ENCODE measurements at places on chromosomes 7 and 10.

DNA sequence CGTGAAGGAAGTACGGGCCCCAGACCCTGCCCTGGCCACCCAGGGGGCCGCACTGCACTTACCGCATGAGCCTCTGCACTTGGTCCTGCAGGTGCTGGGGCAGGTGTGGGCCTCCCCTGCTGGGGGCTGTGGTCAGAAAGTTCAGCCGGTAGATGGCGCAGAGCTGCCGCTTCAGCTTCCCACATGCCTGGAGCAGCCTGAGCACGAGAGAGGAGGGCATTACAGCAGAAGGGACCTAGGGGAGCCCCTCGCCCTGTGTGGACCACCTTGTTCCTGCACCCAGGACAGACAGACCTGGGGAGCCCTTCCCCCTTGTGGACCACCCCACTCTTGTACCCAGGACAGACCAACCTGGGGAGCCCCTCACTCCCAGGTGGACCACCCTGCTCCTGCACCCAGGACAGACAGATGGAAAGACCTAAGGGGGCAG, 8.7 kb upstream of the PYROXD2 start:
- no peak for DNase-seq

GRCh38 chr10:89263091-89263490, 11.5 kb upstream of the LIPA start:
- no peak for DNase-seq

- no peak for DNase-seq
These were observed 255.5 kb upstream of the SMIM30 start for GRCh38 chr7:113373863-113374262.

DNA sequence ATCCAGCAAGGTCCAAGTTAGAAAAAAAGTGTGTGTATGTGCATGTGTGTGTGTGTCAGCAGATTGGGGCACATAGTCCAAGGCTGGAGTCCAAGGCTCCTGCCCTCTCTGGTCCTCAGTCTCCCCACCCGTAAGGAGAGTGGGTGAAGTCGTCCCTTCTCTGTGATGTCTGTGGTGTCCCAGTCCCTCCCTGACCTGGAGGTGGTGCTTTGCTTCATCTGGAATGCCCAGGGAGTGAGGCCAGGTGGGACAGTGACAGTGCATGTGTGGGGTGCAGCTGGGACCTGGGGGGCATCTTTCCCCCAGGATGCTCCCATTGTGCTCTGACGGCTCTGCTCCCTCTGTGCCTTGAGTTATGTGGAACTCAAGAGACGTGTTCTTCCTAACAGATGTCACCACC, 18.0 kb downstream of the AQP1 start:
- peak; percentile 12 for DNase-seq

GRCh38 chr10:88459530-88459929, 123.6 kb downstream of the RNLS start:
- no peak for DNase-seq

DNA sequence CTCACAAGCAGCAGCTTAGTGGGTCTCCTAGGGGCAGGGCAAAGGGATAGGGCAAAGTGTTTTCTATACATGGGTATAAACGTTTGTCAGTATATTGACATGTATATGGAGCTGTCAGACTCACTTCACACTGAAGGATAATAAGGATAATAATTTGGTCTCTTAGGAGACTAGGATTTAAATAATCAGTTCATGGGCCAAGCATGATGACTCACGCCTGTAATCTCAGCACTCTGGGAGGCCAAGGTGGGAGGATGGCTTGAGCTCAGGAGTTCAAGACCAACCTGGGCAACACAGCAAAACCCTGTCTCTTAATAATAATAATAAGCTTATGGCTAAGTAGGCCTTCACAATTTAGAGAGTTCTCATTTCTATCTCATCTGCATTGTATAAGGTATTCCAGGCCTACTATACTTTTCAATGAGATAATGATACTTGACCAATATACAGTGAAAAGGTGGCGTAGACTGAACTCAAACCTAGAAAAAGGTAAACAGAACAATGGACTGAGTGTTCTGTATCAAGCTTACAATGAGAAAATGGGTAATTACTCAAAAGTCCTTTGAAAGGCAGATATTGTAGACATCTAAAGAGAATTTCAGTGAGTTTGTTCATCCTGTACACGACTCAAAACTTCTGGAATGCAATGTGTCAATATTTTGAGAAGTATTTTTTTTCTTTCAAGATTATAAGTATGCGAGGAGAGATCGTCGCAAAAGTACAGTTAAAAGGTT, 7.0 kb downstream of the GSAP start:
- no peak for DNase-seq

- DNase-seq = peak; percentile 18
These were observed 552 bp downstream of the IL15RA start for GRCh38 chr10:5976512-5977470.

GRCh38 chr7:150432915-150433892, 17.2 kb upstream of the GIMAP8 start:
- no peak for DNase-seq

GRCh38 chr7:7148798-7149481, 33.4 kb upstream of the C1GALT1 start:
- DNase-seq = no peak

- DNase-seq = no peak
These were observed 84.7 kb downstream of the ARL5B start for GRCh38 chr10:18743926-18744325.

DNA sequence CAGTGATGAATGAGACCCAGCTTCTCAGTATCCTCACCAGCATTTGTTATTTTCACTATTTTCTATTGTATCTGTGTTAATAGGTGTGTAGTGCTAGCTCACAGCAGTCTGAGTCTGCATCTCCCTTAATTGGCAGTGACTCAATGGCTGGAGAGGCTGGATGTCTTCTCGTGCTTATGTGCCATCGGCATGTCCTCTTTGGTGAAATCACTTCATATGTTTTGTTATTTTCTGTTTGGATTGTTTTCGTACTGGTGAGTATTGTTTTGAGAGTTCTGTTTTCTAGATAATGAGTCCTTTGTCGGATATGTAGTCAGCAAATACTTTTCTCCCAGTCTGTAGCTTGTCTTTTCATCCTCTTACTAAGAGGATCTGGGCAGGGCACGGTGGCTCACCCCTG, 66.1 kb downstream of the AMZ1 start:
- no peak for DNase-seq

GRCh38 chr7:108051454-108051853, 48.5 kb upstream of the LAMB1 start:
- DNase-seq = no peak

GRCh38 chr7:40299097-40299496, 164.3 kb downstream of the SUGCT start:
- DNase-seq = no peak

DNA sequence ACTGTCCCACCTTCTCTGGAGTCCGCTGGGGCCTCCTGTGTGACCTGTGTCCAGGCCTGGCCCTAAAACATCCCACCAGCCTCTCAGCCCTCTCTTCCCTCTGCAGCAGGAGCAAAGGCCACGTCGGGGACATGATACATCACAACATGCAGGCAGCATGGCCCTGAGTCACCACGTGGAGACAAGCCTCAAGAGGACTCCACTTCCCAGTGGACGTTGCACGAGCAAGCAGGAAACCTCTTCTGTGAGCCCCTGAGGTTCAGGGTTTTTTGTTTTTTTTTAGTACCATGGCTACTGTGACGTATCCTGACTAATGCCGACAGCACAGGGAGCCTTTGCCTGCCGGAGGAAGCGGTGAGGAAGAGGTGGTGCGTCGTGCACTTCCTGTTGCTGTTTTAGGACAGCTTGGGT, 165.9 kb downstream of the DNAJB6 start:
- DNase-seq = no peak

DNA sequence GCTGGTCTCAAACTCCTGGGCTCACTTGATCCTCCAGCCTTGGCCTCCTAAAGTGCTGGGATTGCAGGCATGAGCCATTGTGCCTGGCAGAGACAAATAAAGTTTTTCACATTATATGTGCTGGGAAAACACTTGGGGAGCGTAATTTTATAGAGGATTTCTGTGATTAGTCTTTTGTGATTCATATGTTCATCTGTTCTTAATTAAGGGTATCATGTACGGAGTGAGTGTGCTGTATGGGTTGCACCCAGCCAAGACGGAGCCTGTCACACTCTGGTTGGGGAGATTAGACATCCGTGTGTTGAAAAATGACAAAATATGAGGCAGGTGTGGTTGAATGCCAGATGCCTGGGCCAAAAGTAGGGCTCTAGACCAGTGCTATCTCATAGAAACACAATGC, 10.3 kb downstream of the ADRB1 start:
- no peak for DNase-seq

- no peak for DNase-seq
These were observed 382.8 kb downstream of the SDK1 start for GRCh38 chr7:3683546-3684539.

DNA sequence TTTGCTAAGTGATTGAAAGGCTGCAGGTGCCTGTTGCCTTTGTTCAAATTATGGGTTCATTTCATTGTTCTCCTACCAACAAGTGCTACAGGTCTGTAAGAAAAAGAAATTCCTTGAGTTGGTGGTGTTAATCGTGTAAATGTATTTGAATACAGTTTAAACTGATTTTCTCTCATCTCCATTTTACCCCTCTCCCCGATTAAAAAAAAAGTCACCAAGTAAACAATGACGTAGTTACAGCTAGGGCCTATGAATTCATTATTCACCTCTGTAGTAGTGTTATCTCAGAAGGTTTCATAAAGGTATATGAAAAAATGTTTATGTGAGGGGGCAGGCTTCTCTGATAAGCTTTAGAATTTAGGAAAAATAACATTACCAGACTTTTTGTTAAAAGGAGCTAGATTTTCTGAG, 1.1 kb downstream of the REEP3 start:
- no peak for DNase-seq

DNA sequence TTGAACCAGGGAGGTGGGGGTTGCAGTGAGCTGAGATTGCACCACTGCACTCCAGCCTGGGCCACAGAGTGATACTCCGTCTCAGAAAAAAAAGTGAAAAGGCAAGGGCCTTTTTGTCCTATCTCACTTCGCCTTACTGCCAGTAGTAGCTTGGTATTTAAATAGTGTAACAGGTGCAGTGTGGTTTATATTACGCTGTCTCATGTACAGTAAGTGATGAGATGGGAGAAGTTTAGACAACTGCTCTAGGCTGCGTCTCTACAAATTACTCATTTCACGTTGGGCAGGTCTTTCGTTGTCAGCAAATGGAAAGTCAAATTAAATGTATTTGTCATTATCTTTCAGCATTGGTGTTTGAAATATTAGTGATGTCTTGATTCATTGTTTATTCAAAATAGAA, 15.5 kb upstream of the PFKFB3 start:
- no peak for DNase-seq

- no peak for DNase-seq
These were observed 57.4 kb downstream of the HIBADH start for GRCh38 chr7:27605283-27605682.

GRCh38 chr10:27258838-27259812, 18.5 kb upstream of the ACBD5 start:
- no peak for DNase-seq

- no peak for DNase-seq
These were observed 214.7 kb upstream of the SLC26A5 start for GRCh38 chr7:103660455-103661371.

- DNase-seq = no peak
These were observed 18.2 kb upstream of the KIAA1549 start for GRCh38 chr7:138999414-138999813.

- no peak for DNase-seq
These were observed 40.2 kb upstream of the ATXN7L1 start for GRCh38 chr7:105916603-105917002.

GRCh38 chr10:132564690-132565089, 27.1 kb downstream of the INPP5A start:
- DNase-seq = no peak

DNA sequence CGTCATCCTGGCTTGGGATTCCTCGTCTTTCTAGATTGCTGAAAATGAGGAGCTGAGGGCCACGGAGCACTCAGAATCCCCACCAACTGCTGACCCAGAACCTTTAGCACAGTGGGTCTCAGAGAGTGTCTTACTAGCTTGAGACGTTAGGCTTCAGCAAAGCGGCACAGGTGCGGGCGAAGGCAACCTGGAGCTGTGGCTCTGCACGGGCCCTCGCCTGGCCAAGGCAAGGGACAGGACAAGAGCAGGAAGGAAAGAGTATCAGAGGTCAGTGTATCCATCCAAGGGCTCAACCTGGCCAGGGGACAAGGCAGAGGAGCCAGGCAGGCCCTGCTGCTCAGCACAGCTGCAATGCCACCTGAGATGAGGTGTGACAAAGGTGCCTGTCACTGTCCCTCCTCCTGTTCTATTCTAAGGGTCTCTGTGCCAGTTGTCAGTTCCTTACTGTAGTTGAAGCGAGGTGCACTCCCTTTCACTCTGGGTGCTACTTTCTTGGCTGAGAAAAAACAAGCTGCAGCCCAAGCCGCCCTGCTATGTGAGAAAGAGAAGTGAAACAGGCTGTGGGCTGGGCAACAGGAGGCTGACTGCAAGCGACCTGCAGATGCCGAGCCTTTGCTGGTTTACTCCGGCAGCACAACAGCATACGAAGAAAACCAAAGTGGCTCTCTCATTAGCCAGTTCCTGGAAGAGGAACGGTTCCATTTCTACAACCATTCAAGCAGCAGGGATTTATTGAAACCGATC, 33.3 kb upstream of the KDM7A start:
- DNase-seq = peak; percentile 51

DNA sequence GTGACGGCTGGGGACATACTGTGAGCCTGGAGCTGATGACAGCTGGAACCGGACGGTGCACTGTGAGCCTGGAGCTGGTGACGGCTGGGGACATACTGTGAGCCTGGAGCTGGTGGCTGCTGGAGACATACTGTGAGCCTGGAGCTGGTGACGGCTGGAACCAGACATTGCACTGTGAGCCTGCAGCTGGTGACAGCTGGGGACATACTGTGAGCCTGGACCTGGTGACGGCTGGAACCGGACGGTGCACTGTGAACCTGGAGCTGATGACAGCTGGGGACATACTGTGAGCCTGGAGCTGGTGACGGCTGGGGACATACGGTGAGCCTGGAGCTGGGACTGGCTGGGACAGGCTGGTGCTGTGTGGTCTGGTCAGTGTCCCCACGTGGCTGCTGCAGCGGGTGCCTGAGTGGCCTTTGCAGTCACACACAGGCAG, 47.9 kb downstream of the PTPRN2 start:
- DNase-seq = no peak

- no peak for DNase-seq
These were observed 74.5 kb upstream of the VKORC1L1 start for GRCh38 chr7:65798111-65799075.

GRCh38 chr10:17624996-17625395, 7.8 kb upstream of the HACD1 start:
- DNase-seq = peak; percentile 23

DNA sequence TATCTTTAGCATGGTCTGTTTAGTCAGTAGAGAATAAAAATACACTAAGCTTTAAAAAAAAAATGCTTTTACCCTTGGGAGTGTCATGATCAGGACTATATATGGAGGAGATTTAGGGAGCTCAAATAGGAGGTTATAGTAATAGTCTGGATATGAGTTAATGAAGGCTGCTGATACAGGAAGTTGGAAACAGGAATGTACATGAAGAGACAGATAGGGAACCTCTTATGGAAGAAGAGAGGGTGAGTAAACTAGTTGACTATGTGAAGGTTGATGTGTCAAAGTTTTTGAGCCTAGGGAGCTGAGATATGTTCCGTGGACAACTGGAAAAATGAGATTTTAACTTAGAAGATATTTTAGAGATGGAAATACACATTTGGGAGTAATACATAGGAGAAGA, 472.0 kb upstream of the FZD8 start:
- DNase-seq = no peak
